Muscle of leg (tissue), 16 donors: ENCODE measurements at places on chromosomes 1 and 21. TPM values are rescaled to one million over a fixed set of nuclear protein-coding genes. Genes with fewer than 3 reads are reported as not detected.

DNA sequence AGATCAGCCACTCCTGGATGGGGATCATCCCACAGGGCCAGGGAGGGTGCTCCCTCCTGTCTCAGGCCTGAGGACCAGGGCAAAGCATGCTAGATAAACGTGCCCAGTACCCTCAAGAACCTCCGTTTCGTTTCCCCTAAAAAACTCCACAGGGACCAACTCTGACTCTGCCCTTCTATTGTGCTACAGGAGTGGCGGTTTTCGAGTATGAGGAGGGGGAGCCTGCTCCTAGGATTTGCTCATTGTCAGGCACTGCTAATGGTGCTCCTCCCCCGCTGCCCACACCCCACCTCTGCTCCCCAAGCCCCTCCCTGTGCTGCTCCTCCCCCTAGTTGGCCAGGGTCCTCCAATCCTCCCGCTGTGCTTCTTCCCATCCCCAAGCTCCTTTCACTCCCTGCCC, 32.0 kb downstream of the PGBD5 start:
- H3K4me3 ChIP-seq, result no peak overlapping the region
- no peaks in the 10 kb centered on the region for H3K4me1 ChIP-seq
- no peak for DNase-seq
- no peaks in the 10 kb centered on the region for H3K36me3 ChIP-seq
- no peak overlapping the region for H3K27ac ChIP-seq
- peaks cover 3% of the 10 kb centered on the region for H3K27me3 ChIP-seq

DNA sequence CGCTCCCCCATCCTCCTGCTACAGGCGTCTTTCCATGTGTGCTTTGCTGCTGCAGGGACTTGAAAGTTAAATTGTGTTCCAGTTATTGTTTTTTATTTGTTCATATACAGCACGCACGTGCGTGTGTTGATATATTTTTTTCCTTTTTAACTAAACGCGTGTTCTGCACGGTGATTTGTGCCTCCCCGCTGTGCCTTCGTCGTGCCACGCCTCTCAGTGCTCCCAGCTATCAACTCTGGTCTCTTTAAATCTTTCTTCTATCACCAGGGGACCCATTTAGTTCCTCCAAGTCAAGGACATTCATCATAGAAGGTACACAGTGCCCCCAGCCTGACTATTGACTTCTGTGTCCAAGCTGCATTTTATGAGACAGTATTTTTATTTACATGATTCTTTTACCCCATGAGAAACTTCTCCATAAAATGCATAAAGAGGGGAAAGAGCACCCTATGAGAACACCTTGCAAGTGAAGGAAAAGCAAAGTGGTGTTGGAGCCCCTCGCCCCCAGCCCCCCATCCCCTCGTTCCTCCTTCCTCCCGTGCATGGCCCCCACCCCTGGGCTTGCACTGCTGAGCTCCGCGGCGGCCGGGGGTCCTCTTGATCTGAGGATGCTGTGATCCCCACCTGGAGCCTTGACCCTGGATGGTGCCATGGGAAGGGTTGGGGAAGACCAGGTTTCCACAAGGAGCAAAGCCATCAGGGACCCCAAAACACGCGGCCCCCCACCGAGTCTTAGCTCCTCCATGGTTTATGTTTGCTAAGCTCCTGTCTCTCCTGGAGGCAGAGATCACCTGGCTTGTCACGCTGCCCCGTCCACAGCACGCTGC, 45.5 kb downstream of the KCNAB2 start:
- H3K27me3 ChIP-seq, result no peaks in the 10 kb centered on the region
- no peaks in the 10 kb centered on the region for H3K36me3 ChIP-seq
- H3K4me3 ChIP-seq, result no peak overlapping the region
- peaks cover 5% of the 10 kb centered on the region for H3K4me1 ChIP-seq
- DNase-seq, result no peak

GRCh38 chr1:100428160-100428559, 75.9 kb downstream of the CDC14A start:
- H3K27ac ChIP-seq, result no peak overlapping the region
- no peaks in the 10 kb centered on the region for H3K27me3 ChIP-seq
- no peak for DNase-seq
- H3K36me3 ChIP-seq, result peaks cover 4% of the 10 kb centered on the region

GRCh38 chr1:204114606-204115005, 37.2 kb downstream of the ETNK2 start:
- H3K36me3 ChIP-seq, result peaks cover 31% of the 10 kb centered on the region
- peaks cover 3% of the 10 kb centered on the region for H3K4me1 ChIP-seq
- H3K27me3 ChIP-seq, result no peaks in the 10 kb centered on the region
- DNase-seq, result no peak
- no peak overlapping the region for H3K27ac ChIP-seq
- no peak overlapping the region for H3K4me3 ChIP-seq

GRCh38 chr1:202643397-202644218, 66.6 kb downstream of the SYT2 start:
- no peak overlapping the region for H3K27ac ChIP-seq
- no peaks in the 10 kb centered on the region for H3K36me3 ChIP-seq
- peaks cover 20% of the 10 kb centered on the region for H3K4me1 ChIP-seq
- peak overlapping the region; percentile 34 for H3K4me3 ChIP-seq
- DNase-seq, result no peak

GRCh38 chr1:185421485-185422107, 104.6 kb upstream of the IVNS1ABP start:
- H3K36me3 ChIP-seq, result no peaks in the 10 kb centered on the region
- no peaks in the 10 kb centered on the region for H3K27me3 ChIP-seq
- no peaks in the 10 kb centered on the region for H3K4me1 ChIP-seq
- no peak overlapping the region for H3K4me3 ChIP-seq
- no peak overlapping the region for H3K27ac ChIP-seq

DNA sequence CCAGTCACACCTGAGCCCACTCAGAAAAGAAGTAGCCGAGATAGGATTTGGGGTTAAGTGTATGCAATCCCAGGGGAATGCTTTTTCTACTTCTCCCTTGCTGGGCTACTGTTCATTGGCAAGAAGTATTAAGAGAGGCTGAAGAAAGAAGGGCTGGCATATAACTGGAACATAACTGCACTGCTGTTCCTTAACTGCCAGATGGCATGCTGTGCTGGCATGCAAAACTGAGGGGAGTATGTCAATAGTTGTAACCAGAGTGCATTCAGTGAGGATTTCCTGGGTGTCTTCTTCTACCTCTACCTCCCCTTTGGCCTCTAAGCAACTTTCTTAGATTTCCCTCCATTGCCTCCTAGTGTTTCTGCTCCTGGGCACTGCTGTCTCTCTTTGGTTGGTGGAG, 66.4 kb downstream of the TNR start:
- no peaks in the 10 kb centered on the region for H3K36me3 ChIP-seq
- H3K27ac ChIP-seq, result no peak overlapping the region
- H3K27me3 ChIP-seq, result no peaks in the 10 kb centered on the region
- no peaks in the 10 kb centered on the region for H3K4me1 ChIP-seq
- no peak for DNase-seq

- DNase-seq, result no peak
- H3K27ac ChIP-seq, result no peak overlapping the region
- H3K36me3 ChIP-seq, result peaks cover 64% of the 10 kb centered on the region
Observed at GRCh38 chr1:24077278-24077978, 34.5 kb downstream of the MYOM3 start.

DNA sequence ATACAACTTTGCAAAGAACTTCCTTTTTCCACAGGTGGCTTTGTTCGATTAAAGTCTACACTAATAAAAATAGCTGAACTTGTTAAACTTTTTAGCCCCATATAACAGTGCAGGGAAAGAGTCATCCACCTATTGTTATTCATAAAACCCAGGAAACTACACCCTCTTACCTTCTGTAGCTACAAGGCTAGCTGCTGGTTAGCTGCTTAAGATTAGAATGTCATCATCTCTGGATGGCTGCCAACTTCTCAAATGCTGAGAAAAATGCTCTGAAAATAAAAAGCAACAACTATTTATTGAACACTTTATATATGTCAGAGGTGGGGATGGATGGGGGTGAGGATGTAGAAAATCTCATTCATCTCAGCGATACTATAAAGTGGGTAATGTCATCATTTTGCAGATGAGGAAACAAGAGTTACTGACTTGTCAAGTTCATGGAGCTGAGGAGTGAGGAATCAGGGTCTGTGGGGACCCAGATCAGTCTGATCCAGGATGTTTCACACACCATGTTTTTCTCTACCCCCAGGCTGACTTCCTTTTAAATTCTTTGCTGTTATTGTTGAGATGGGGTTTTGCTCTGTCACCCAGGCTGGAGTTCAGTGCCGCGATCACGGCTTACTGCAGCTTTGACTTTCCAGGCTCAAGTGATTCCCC, 17.1 kb downstream of the ATP5PF start:
- H3K27ac ChIP-seq, result peak overlapping the region; percentile 4
- no peaks in the 10 kb centered on the region for H3K27me3 ChIP-seq
- DNase-seq, result peak; percentile 45
- no peak overlapping the region for H3K4me3 ChIP-seq
- no peaks in the 10 kb centered on the region for H3K4me1 ChIP-seq

GRCh38 chr1:157782931-157783330, 6.0 kb upstream of the FCRL2 start:
- no peaks in the 10 kb centered on the region for H3K36me3 ChIP-seq
- H3K4me3 ChIP-seq, result no peak overlapping the region
- DNase-seq, result peak; percentile 12
- H3K4me1 ChIP-seq, result no peaks in the 10 kb centered on the region
- no peaks in the 10 kb centered on the region for H3K27me3 ChIP-seq
- H3K27ac ChIP-seq, result no peak overlapping the region

DNA sequence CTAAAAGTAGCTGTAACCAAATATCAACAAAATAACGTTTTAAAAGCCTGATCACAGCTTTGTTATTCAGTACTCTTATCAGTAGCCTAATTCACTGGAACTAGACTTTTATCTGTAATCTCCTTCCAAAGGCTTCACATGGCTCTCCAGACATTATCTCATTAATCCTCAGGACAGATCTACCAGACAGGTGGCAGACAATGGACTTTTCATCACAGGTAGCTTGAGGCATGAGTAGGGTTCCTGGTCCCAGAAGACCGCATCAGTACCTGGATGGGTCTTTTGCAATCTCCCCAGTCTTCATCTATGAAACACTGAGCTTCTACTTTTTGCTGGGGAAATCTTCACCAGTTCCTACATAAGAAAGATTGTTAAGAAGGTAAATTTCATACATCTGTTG, 132.2 kb upstream of the FOXD3 start:
- no peaks in the 10 kb centered on the region for H3K4me1 ChIP-seq
- H3K27me3 ChIP-seq, result no peaks in the 10 kb centered on the region
- no peak overlapping the region for H3K4me3 ChIP-seq
- H3K27ac ChIP-seq, result no peak overlapping the region
- no peak for DNase-seq

DNA sequence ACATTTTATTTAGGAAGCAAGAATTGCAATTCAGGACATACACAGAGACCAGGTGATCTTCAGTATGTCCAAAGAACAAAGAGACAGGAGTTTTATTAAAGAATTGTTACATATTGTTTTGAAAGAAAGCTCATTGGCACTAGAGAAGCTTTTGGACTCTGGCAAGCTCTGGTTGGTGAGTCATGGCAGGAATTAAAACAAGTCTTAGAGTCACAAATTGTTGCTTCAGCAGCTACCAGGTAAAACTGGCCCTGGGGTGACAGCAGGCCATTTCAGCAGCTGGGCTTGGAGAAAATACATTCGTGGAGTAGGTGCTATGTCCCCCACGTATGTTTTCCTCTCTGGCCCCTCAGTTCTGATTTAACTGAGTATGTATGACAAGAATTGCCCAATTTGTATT, 58.8 kb downstream of the MAP3K21 start:
- H3K4me3 ChIP-seq, result no peak overlapping the region
- H3K27me3 ChIP-seq, result no peaks in the 10 kb centered on the region
- DNase-seq, result no peak
- H3K4me1 ChIP-seq, result no peaks in the 10 kb centered on the region

DNA sequence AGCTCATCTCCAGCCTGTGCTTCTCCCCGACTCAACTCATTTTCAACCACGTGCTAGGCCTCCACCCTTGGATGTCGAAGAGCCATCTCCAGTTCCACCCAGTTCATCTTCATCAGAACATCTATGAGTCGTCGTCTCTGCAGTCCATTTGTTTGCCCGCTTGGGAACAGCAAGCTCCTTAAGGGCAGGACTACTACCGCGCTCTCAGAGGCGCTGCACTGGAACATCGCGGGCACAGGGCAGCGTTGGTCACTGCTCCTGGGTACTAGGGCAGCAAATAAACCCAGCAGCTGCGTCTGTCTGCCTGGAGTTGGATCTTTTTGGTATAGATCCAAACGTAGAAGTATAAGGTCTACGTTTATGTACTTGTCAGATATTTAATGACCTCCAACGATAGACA, 478 bp upstream of the PRDM2 start:
- peaks cover 3% of the 10 kb centered on the region for H3K4me1 ChIP-seq
- peak overlapping the region; percentile 84 for H3K27ac ChIP-seq
- H3K4me3 ChIP-seq, result peak overlapping the region; percentile 81

GRCh38 chr1:48677306-48678287, 99.1 kb downstream of the BEND5 start:
- no peak overlapping the region for H3K4me3 ChIP-seq
- no peaks in the 10 kb centered on the region for H3K36me3 ChIP-seq
- DNase-seq, result peak; percentile 72
- peaks cover 4% of the 10 kb centered on the region for H3K27me3 ChIP-seq
- H3K27ac ChIP-seq, result no peak overlapping the region
- no peaks in the 10 kb centered on the region for H3K4me1 ChIP-seq

GRCh38 chr1:59328353-59328752, 31.5 kb downstream of the FGGY start:
- no peaks in the 10 kb centered on the region for H3K36me3 ChIP-seq
- H3K4me1 ChIP-seq, result no peaks in the 10 kb centered on the region
- DNase-seq, result no peak

GRCh38 chr1:52436817-52437216, 32.4 kb downstream of the PRPF38A start:
- H3K27me3 ChIP-seq, result no peaks in the 10 kb centered on the region
- no peak for DNase-seq
- peaks cover 37% of the 10 kb centered on the region for H3K36me3 ChIP-seq
- H3K4me3 ChIP-seq, result no peak overlapping the region
- H3K27ac ChIP-seq, result no peak overlapping the region

DNA sequence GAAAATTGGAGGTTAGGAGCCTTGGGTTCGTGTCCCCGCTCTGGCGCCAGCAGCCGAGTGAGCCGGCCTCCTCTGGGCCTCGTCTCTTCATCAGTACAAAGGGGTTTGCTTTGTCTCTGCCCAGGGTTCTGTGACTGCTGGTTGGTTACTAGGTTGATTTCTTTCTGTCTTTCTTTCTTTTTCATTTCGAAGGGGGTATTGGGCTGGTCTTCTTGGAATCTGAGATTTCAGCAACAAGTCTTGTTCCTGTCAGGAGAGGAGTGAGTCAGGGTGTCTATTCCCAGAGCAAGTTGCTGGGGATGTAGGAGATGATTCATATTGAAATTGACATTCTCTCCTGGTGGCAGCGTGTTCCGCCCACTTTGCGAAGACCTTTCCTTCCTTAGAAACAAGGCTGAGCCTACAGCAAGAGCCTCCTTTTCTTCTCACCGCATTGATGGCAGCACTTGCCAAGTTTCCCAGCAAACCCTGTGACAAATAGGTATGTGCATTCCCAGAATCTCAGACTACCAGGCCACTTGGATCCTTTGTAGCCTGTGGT, 79.2 kb downstream of the MAN1C1 start:
- peaks cover 47% of the 10 kb centered on the region for H3K4me1 ChIP-seq
- no peaks in the 10 kb centered on the region for H3K27me3 ChIP-seq
- no peaks in the 10 kb centered on the region for H3K36me3 ChIP-seq
- H3K27ac ChIP-seq, result no peak overlapping the region
- no peak overlapping the region for H3K4me3 ChIP-seq

GRCh38 chr1:78520216-78520615, 29.4 kb downstream of the PTGFR start:
- H3K4me1 ChIP-seq, result no peaks in the 10 kb centered on the region
- no peaks in the 10 kb centered on the region for H3K27me3 ChIP-seq
- H3K27ac ChIP-seq, result no peak overlapping the region
- H3K4me3 ChIP-seq, result no peak overlapping the region
- no peak for DNase-seq
- H3K36me3 ChIP-seq, result no peaks in the 10 kb centered on the region

Gene SMIM1
- total RNA-seq, result 7.1 TPM

Gene DR1
- total RNA-seq, result 49.9 TPM

Gene BEST4
- 0.18 TPM for total RNA-seq

Gene A3GALT2
- total RNA-seq, result not detected

Gene FCRLB
- 0.40 TPM for total RNA-seq

Gene NPPB
- not detected for total RNA-seq
